ENCODE measurements at places on chromosomes 6 and 20.

DNA sequence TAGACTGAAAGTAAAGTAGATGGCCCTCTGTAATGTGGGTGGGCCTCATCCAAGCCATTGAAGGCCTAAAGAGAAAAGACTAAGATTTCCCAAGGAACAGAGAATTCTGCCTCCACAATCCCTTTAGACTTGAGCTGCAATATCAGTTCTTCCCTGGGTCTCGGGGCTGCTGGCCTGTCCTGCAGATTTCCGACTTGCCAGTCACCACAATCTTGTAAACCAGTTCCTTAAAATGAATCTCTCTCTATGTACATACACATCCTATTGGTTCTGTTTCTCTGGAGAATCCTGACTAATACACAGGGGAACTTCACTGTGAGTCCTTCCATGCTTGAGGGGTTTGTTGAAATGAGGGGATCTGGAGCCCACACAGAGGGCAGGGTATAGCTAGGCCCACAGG is 12.9 kb downstream of the CCDC170 start:
- no peak for DNase-seq

GRCh38 chr20:41274152-41274551 is 43.4 kb downstream of the ZHX3 start:
- no peak for DNase-seq

GRCh38 chr6:99745651-99746050 is 139.0 kb downstream of the PRDM13 start:
- DNase-seq: no peak

DNA sequence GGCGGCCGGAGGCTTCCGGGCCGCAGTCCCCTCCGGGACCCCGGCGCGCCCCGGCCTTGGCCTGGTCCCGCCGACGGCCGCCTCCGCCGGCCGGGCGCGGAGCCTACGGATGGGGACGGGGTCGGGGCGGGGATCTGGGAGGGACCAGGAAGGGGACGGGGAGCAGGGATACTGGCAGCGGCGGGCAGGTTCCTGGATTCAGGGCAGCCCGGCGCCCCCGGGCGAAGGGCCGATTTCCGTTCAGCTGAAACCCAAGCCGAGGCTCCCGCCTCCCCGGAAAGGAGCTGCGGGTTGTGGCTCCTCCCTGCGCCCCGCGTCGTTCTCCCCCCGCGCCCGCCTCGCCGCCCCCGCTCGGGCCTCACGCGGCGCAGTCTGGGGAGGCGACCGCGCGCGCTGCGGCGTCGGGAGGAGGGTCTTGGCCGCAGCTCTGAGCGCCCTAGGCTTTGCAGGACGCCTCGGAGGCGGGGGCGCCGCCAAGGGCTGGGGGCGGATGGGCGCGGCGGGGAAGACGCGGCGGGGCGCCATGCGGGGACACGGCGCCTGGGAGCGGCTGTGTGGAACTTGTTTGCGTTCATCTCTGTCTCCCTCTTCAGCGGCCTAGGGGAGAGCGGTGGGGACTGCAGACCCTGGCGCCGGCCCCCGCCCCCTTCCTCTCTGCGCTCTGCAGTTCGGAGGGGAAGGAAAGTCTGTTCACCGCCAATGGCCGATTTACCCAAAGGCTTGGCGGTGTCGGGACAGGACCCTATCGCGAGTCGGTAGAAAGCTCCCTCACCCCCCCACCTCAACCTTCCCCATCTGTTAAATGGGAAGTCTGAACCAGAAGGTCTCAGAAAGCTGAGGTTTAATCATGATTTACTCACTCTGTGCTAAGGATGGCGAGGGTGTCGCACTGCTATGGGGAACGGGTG is 22.7 kb upstream of the TMEM181 start:
- no peak for DNase-seq

DNA sequence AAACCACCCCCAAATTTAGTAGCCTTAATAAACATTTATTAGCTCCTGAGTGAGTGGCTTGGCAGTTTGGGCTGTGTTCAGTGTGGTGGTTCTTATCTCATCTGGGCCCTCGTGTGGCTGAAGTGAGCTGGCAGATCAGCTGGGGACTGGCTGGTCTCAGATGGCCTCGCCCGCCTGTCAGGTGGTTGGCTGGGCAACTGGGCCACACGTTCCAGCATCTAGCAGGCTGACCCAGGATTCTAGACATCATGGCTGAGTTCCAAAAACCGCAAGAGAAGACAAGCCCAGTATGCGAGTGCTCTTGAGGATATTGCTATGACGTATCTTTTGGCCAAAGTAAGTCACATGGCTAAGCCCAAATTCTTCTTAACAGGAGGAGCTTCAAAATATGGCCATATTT is 28.9 kb downstream of the EIF2S2 start:
- DNase-seq: no peak

- no peak for DNase-seq
These were observed 486.0 kb downstream of the BCKDHB start for GRCh38 chr6:80592436-80592835.

GRCh38 chr6:155011809-155012291 is 16.7 kb downstream of the TIAM2 start:
- no peak for DNase-seq

DNA sequence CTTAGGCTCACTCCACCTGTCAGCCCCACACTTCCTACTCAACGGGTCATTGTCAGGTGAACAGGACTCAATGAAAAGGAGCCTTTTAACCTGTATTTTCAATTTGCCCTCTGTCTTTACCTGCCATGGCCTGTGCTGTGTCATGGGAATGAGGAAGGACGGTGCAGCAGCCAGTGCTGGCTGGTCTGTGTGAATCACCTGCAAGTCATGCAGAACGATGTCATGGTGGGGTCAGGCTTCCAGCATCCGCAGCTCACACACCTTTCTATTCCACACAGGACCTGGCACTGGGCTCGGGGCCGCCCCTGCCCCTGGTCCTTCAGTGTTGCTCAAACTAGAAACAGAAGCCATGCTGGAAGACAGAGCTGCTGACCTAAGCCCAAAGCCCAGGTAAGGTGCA is 188.7 kb upstream of the GMDS start:
- no peak for DNase-seq

DNA sequence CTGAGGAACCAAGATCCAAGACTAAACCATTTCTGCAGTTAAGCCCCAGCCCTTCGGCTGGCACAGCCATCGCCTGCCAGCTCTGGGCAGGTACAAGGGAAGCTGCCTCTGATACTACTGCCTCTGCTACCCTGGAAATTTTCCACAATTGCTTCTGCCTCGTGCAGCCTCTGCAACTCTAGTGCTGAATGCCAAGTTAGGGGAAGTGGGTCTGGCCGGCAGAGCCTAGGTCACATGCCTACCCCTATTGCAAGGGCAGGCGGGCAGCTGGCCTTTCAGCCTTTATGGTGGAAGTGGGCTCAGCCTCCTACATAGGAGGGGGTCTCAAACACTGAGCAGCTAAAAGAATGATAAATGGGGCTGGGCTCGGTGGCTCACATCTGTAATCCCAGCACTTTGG is 44.5 kb upstream of the TULP1 start:
- no peak for DNase-seq

DNA sequence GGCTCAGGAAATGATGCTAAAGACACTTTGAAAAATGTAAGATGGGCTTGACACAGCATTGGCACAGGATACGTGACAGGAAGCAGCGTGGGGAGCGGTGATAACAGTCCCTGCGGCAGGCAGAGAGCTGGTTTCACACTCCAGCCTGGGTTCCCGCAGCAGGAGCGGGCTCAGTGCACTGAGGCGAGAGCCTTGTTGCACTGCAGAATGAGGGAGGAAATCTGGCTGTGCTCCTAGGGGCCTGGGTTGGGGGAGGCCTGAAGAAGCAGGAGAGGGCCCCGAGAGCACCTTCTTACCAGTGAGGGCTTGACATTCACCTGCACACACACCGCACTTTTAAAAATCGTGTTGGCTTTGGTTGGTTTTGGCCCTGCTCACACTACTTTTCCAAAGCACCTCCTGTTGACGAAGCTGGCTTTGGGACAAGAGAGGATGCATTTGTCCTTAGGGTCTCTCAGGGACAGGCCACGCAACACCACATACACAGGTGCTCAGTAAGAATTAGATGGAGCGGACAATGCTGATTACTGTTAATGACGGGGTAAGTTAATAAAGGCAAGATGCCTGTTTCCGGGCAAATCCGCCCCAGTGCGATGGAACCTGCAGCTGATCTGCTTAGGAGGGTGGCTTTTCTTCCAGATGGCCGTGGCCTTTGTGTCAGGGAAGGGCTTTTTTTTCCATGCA is 49.4 kb upstream of the ARMC2 start:
- DNase-seq: no peak

- no peak for DNase-seq
These were observed 457.8 kb downstream of the HACE1 start for GRCh38 chr6:104401926-104402325.

DNA sequence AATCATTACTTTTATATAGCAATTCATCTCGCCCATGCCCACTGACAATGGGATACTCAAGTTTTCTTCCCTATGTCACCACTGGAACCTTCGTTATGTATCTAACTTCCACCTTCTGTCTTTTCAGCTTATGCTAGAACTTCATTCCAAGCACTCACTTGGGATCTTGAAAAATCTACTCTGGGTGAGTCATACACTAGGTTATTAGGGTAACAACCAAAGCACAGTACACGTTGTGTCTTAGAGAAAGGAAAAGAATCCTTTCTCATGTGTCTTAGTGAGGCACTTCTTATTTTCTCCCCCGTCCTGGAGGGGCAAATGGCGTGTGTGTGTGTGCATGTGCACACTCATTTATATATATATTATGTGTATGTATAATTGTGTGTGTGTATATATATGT is 18.3 kb upstream of the FAM162B start:
- no peak for DNase-seq

DNA sequence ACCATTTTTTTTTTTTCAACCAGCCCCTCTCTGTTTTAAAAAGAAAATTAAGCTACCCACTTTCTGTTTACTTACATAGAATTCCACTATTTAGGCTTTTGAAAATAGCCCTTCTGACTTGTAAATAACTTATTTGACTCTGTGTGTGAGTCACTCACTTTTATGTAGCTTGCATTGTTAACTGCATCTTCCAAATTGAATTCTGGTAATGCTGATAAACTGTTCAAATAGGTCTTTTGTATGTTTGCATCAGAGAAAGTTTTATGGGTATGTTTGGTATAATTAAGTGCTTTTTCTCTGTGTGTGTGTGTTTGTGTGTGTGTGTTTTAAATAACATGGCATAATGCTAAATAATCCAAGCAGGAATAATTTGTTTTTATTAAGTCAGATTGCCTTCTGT is 360.1 kb downstream of the PLCB1 start:
- DNase-seq: no peak

DNA sequence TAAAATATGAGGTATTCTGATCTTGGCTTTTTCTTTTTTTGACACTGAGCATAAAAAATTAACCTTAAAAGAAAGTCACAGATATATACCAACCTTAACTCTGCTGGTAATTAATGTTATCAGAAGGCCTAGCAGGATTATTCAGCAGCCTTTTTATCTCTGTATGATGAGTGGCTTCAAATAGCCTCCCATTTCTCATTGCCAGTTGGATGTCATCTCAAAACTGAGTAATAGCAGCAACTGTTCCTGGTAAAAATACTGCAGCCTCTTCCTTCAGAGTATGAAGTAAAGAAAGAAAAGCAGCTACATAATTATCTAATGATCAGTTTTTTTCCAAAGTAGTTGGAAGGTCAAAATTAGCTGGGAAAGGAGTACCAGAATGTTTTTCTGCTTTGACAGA is 24.9 kb upstream of the HDGFL1 start:
- DNase-seq: no peak

DNA sequence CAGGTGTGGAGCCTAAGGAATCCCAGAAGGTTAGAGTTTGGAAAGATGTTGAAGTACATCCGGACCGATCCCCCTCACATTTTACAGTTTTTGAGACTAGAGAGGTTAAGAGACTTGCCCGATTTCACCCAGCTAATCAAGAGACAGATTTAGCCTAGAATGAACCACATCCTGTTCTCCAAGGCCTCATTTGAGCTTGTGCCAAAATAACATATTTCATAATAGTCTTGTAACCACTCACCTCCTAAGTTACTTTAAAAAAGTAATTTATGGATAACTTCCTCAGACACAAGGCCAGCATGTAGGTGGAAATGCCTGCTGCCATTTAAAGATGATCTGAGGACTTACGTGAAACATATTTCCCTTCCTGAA is 39.8 kb upstream of the ARHGAP18 start:
- DNase-seq: no peak

DNA sequence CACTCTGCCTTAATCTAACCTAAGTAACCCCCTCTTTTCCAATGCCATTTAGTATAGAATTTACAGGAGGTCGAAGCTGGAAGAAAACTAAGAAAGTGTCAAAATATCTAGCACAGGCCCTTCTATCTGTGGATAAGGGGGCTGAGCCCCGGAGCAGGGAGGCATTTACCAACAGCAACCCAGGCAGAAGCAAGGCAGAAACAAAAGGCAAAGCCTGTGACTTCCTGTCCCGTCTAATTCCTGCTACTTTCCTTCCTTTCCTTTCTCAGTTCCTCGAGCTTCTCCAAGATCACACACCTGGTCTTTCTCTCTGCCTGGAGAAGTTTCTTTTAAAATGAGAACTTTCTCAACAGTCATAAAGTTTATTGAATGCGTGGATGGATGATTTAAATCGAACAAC is 146.0 kb downstream of the FOXA2 start:
- no peak for DNase-seq

- no peak for DNase-seq
These were observed 21.0 kb downstream of the OGFRL1 start for GRCh38 chr6:71309656-71310055.

Measured in NCI-H1417 treated with DMSO at 0.1 percent for 48 hours (cell line).